Activated naive CD4-positive, alpha-beta T cell treated with anti-CD3 and anti-CD28 coated beads, Interleukin-2, amount 50 U/mL, for 72 hours (primary cell): ENCODE measurements at places on chromosomes 5 and 9.

GRCh38 chr5:68699966-68700365 is 393.8 kb upstream of the SLC30A5 start:
- DNase-seq: no peak

DNA sequence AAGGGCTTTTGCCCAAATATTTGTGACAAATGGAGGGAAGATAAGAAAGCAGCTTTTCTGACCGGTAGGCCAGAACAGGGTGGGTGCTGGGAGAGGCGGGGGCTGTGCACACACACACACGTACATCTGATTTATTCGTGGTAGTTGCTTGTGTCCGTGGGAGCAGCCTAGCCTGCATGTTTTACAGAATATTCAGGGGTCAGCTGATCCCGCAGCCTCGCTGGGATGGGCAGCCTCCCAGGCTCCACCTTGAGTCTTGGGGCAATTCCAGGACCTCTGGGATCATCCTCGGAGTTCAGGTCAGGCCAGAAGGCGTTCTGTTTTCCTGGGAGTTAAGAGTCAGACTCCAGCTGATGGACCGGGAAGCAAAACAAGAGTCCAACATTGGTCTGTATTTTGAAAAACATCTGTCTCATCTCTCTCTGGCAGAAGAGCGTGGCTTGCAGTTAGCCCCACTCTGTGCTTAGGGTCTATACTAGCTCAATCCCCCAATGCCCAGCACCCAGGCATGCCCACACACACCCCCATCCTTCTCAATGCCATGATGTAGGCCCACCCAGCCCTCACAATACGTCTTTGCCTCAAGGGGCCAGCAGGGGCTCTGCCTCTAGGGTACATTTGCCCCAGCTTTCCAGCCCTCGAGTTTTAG is 210.6 kb downstream of the GOLPH3 start:
- no peak for DNase-seq

DNA sequence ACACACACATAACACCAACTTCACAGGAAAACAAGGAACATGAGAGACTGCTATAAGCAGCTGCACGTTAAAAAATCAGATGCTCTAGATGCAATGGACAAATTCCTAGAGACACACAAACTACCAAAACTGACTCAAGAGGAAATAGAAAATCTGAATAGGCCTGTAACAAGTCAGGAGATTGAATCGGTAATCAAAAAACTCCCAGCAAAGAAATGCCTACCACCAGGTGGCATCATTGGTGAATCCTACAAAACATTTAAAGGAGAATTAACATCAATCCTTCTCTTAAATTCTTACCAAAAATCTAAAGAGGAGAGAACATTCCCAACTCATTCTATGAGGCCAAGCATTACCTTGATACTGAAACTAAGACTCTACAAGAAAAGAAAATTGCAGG is 54.9 kb downstream of the NDST1 start:
- peak; percentile 40 for DNase-seq

DNA sequence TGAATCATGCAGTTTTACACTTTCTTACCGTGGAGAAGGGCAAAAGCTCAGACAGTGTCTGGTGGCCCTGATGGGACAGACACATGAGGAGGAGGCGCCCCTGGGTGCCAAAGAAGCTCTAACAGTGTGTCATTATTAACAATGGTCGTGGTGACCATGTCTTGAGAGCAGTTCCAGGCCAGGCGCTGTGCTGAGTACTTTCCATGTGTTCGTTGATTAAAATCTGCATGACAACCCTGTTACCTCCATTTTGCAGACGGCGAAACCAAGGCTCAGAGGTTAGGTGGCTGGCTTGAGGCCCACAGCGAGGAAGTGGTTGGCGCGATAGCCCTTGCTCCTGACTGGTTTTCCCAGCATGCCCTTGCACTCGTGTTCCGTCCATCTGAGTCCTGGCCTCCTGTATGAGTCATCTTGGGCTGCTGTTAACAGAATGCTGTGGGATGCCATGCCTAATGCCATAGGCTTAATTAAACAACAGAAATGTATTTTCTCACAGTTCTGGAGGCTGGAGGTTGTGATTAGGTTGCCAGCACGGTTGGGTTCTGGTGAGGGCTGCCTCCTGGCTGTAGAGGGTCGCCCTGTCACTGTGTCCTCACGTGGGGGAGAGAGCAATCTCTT is 92.0 kb downstream of the AMBP start:
- DNase-seq: no peak
